ENCODE measurements at places on chromosomes 3 and 15. TPM values are rescaled to one million over a fixed set of nuclear protein-coding genes. Genes with fewer than 3 reads are reported as not detected.
A peak's percentile ranks its signal among the peaks of the same experiment; 100 is the strongest.

GRCh38 chr3:42590989-42591756 lies 513 bp downstream of the SS18L2 start:
- H3K27me3 ChIP-seq: no peaks in the 10 kb centered on the region
- no peak for DNase-seq
- H3K4me1 ChIP-seq: peaks cover 21% of the 10 kb centered on the region
- peaks cover 30% of the 10 kb centered on the region for H3K36me3 ChIP-seq
- H3K27ac ChIP-seq: peak overlapping the region; percentile 87

- H3K4me1 ChIP-seq: no peaks in the 10 kb centered on the region
- H3K27ac ChIP-seq: no peak overlapping the region
- DNase-seq: no peak
- H3K36me3 ChIP-seq: no peaks in the 10 kb centered on the region
These were observed 163.0 kb downstream of the TBC1D5 start for GRCh38 chr3:17579289-17580031.

- H3K4me3 ChIP-seq: no peak overlapping the region
- no peaks in the 10 kb centered on the region for H3K4me1 ChIP-seq
- H3K36me3 ChIP-seq: no peaks in the 10 kb centered on the region
- no peaks in the 10 kb centered on the region for H3K27me3 ChIP-seq
These were observed 1481.5 kb downstream of the OTOL1 start for GRCh38 chr3:162978136-162978535.

- H3K4me3 ChIP-seq: no peak overlapping the region
- DNase-seq: no peak
- no peaks in the 10 kb centered on the region for H3K36me3 ChIP-seq
- H3K27me3 ChIP-seq: no peaks in the 10 kb centered on the region
- H3K27ac ChIP-seq: no peak overlapping the region
- peaks cover 6% of the 10 kb centered on the region for H3K4me1 ChIP-seq
These were observed 586.4 kb downstream of the GRM7 start for GRCh38 chr3:7447197-7447769.

GRCh38 chr3:172390792-172391191 lies 57.5 kb downstream of the GHSR start:
- no peaks in the 10 kb centered on the region for H3K4me1 ChIP-seq
- no peak overlapping the region for H3K4me3 ChIP-seq
- no peaks in the 10 kb centered on the region for H3K27me3 ChIP-seq
- peaks cover 5% of the 10 kb centered on the region for H3K36me3 ChIP-seq
- no peak for DNase-seq
- H3K27ac ChIP-seq: no peak overlapping the region

DNA sequence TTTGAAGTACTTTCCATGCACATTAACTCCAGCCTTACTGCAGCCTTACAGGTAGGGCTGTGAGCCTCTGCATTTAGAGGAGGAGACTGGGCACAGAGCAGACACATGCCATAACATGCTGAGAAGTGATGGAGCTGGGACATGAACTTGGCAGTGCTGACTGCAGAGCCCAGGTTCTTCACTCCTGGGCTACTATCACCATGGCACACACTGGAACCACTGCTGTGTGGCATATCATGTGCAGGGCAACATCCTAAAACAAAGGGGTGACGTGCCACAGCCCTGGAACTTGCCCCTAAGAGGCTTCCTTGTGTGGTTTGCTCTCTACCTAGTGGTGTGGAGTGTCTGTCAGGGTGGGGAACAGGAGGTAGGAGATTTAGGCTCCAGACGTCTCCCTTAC lies 25.4 kb downstream of the EHD4 start:
- no peaks in the 10 kb centered on the region for H3K27me3 ChIP-seq
- no peak for DNase-seq
- H3K27ac ChIP-seq: no peak overlapping the region
- peaks cover 59% of the 10 kb centered on the region for H3K4me1 ChIP-seq

DNA sequence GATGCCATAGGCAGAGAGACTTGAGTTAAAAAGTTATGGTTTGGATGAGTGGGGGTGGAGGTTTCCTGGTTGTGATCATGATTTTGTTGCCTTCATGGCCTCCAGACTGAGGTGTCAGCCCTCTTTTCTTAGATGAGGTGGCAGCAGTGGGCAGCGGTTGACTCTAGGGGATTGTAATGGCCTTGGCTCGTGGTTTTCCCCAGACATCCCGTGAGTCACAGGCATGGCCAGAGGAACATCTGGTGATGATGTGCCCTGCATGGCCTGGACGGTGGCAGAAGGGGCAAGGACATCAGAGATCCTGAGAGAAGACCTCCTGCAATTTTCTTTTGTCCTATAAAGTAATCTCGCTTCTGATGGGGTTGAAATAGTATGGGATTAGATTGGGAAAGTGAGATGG lies 12.4 kb downstream of the RETNLB start:
- H3K27me3 ChIP-seq: no peaks in the 10 kb centered on the region
- H3K4me1 ChIP-seq: no peaks in the 10 kb centered on the region

DNA sequence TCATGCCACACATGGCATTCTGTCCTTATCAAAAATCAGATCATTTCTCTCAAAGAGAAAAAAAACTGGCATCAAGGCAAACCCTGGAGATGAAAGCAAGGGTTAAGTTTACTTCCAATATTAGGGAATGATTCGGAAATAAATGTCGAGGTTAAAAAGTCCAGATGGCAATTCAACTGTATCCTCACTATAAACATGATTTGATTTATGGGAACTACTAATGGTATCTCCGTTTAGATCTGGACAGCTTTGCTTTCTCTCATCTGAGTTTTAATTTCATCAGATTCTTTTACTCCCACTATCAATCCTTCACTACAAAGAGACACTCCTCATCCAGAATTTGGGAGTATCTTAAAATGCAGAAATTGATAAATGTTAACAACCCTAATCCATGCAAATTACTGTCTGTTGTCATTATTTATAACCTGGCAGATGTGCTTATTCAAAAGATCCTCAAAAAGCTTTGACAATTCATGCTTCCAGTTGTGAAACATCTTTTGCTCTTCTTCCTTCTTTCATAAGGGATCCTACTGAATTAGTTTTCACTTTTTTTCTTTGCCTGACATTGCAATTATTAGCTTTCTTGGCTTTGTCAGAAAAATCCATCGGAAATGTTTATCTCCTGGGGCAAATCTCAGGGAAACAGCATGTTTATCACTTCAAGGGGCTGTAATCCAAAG lies 903.2 kb downstream of the MCTP2 start:
- no peak overlapping the region for H3K4me3 ChIP-seq
- peaks cover 31% of the 10 kb centered on the region for H3K4me1 ChIP-seq
- no peak for DNase-seq
- no peaks in the 10 kb centered on the region for H3K36me3 ChIP-seq
- H3K27me3 ChIP-seq: no peaks in the 10 kb centered on the region

DNA sequence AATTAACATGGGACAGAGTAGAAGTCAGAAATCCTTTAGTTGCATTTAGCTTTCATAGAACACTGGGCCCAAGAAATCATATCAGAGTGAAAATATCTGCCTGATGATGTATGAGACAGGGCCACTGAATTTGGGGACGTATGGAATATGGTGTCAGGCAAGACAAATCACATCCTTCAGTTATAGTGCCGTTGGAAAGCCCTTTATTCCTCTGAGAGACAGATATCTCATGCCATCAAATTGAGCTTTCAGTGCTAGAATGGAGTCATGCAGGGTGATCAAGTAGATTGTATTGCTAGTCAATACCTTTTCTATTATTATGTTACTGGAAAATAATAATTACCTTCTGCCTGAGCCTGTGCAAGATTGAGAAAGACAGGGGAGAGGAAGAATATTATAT lies 398.2 kb upstream of the RARB start:
- H3K4me1 ChIP-seq: no peaks in the 10 kb centered on the region
- no peak for DNase-seq
- H3K4me3 ChIP-seq: no peak overlapping the region
- no peaks in the 10 kb centered on the region for H3K36me3 ChIP-seq

DNA sequence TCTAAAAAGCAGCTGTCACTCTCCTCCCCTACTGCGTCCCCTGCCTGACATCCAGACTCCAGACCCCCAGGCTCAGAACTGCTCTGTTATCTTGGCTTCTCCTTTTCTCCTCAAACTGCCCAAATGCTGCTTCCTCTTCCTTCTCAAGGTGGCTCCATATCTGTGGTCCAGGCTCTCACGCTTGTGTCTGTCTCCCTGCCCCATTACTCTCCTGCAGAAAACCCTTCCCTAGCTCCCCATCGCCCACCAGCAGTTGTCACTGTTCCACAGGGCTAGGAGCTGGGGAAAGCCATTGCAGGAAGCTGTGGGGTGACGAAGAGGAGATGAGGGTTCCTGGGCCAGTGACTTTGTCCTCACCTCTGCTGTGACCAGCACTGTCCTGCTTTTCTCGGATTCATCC lies 30.7 kb upstream of the CGNL1 start:
- H3K4me1 ChIP-seq: no peaks in the 10 kb centered on the region
- H3K27ac ChIP-seq: no peak overlapping the region
- no peak for DNase-seq
- H3K4me3 ChIP-seq: no peak overlapping the region

GRCh38 chr3:107347751-107348150 lies 29.5 kb upstream of the CCDC54 start:
- no peaks in the 10 kb centered on the region for H3K27me3 ChIP-seq
- H3K27ac ChIP-seq: no peak overlapping the region
- no peak overlapping the region for H3K4me3 ChIP-seq
- H3K4me1 ChIP-seq: no peaks in the 10 kb centered on the region
- DNase-seq: no peak

- no peak for DNase-seq
- H3K36me3 ChIP-seq: no peaks in the 10 kb centered on the region
- no peak overlapping the region for H3K27ac ChIP-seq
- no peak overlapping the region for H3K4me3 ChIP-seq
These were observed 92.8 kb upstream of the UBE2E1 start for GRCh38 chr3:23712656-23713559.

DNA sequence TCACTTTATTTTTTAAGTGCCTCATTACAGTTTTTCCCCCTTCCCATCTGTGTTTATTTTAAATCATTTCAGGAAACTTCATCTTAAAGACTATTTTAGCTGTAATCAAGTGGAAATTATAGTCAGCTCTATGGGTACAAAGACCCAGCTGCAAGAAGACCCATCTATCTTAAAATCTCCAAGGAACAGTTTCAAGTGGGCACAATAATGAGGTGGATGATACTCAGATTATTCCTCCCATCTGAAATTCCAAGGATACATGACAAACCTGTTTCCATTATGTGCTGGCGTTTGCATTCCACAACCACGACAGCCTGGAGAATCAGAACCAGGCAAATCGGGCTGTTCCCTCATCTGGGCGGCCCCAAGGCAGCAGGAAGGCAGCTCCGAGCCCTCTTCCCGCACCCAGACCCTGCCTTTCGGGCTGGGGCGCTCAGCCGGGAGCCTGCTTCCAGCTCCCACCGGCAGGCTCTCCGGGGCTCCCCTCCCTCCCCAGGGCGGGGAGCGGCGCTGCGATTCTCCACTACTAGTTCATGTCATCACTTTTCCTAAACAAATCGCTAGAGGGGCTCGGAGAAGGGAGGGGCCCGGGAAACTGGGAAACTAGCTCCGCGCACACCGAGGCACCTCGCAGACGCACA lies at the start of gene MGLL:
Gene MGLL (minus strand): TSS at position 475 of the 641 bp plus-strand sequence. CDS start 197 bp downstream, at position 278.
- peak; percentile 68 for DNase-seq
- H3K4me1 ChIP-seq: peaks cover 50% of the 10 kb centered on the region
- H3K27ac ChIP-seq: peak within 1 kb of the TSS; percentile 88
- no peaks in the 10 kb centered on the region for H3K36me3 ChIP-seq
- H3K4me3 ChIP-seq: peak within 1 kb of the TSS; percentile 81

GRCh38 chr15:61337541-61337940 lies 108.4 kb upstream of the RORA start:
- no peaks in the 10 kb centered on the region for H3K27me3 ChIP-seq
- H3K4me3 ChIP-seq: no peak overlapping the region
- no peak for DNase-seq
- no peak overlapping the region for H3K27ac ChIP-seq
- no peaks in the 10 kb centered on the region for H3K36me3 ChIP-seq

- no peaks in the 10 kb centered on the region for H3K4me1 ChIP-seq
- H3K27ac ChIP-seq: no peak overlapping the region
- H3K4me3 ChIP-seq: no peak overlapping the region
- H3K27me3 ChIP-seq: no peaks in the 10 kb centered on the region
- DNase-seq: no peak
These were observed 163.3 kb downstream of the CDIN1 start for GRCh38 chr15:36742696-36743095.

GRCh38 chr15:88401996-88402656 lies 65.1 kb downstream of the MRPL46 start:
- no peak for DNase-seq
- no peak overlapping the region for H3K4me3 ChIP-seq
- H3K27ac ChIP-seq: no peak overlapping the region
- H3K4me1 ChIP-seq: no peaks in the 10 kb centered on the region
- H3K36me3 ChIP-seq: no peaks in the 10 kb centered on the region

DNA sequence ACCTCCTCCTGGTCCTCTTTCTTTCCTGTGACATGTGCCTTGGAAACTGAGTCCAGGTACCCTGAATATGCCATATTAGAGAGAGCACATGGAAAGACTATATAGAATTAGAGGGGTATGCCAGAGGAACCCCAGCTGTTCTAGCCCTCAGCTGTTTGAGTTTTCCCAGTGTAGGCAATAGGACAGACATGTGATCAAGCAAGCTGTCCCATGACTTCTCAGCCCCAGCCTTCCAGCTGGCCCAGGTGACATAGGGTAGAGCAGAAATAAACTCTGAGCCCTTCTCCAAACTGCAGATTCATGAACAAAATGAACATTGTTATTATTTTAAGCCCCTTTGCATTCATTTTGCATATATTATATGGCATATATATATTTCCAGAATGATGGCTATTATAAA lies 118.7 kb downstream of the PPM1L start:
- H3K4me1 ChIP-seq: no peaks in the 10 kb centered on the region

DNA sequence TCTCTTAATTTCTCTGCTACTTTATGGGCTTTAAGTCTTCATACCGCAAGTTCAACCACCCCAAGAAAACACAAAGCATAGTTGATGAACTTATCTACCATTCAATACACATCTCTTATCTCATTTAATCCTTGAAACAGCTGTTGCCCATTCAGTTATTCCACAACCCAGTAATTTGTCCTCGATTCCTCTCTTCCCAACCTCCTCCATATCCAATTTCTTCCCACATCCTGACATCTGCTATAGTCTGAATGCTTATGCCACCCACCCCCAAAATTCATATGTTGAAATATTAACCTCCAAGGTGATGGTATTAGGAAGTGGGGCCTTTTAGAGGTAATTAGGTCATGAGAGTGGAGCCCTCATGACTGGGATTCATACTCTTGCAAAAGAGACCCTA lies 345.4 kb downstream of the ERC2 start:
- no peak overlapping the region for H3K27ac ChIP-seq
- no peaks in the 10 kb centered on the region for H3K27me3 ChIP-seq
- no peaks in the 10 kb centered on the region for H3K36me3 ChIP-seq

- H3K4me3 ChIP-seq: peak overlapping the region; percentile 53
- no peak for DNase-seq
- no peaks in the 10 kb centered on the region for H3K36me3 ChIP-seq
- H3K27ac ChIP-seq: no peak overlapping the region
These were observed 43.2 kb downstream of the EPHB3 start for GRCh38 chr3:184604615-184605290.

- DNase-seq: no peak
- peak within 1 kb of the TSS; percentile 58 for H3K4me3 ChIP-seq
- H3K4me1 ChIP-seq: peaks cover 20% of the 10 kb centered on the region
- peaks cover 68% of the 10 kb centered on the region for H3K27me3 ChIP-seq
- H3K36me3 ChIP-seq: no peaks in the 10 kb centered on the region
These were observed at the start of gene IGDCC3 for GRCh38 chr15:65377976-65378366. Gene IGDCC3 (minus strand): TSS chr15:65378002. CDS start chr15:65377788, 214 bp downstream.

Gene NSMCE3
- 6.2 TPM for total RNA-seq

Gene BSN
- 0.35 TPM for total RNA-seq

Gene CLDN1
- 5.2 TPM for total RNA-seq

Gene ARNT2
- total RNA-seq: 11.4 TPM

Gene LDHAL6B
- not detected for total RNA-seq

Gene IL17RB
- 18.4 TPM for total RNA-seq

Gene UCN2
- total RNA-seq: 0.32 TPM
